Esophagus squamous epithelium (tissue), 5 donors: ENCODE measurements at places on chromosomes 3 and 15.

- no peak for DNase-seq
Observed at GRCh38 chr15:70702584-70702983, 60.8 kb downstream of the UACA start.

GRCh38 chr15:49023354-49023753 lies 22.9 kb downstream of the SECISBP2L start:
- no peak for DNase-seq

GRCh38 chr3:106619-107018 lies 89.9 kb upstream of the CHL1 start:
- no peak for DNase-seq

DNA sequence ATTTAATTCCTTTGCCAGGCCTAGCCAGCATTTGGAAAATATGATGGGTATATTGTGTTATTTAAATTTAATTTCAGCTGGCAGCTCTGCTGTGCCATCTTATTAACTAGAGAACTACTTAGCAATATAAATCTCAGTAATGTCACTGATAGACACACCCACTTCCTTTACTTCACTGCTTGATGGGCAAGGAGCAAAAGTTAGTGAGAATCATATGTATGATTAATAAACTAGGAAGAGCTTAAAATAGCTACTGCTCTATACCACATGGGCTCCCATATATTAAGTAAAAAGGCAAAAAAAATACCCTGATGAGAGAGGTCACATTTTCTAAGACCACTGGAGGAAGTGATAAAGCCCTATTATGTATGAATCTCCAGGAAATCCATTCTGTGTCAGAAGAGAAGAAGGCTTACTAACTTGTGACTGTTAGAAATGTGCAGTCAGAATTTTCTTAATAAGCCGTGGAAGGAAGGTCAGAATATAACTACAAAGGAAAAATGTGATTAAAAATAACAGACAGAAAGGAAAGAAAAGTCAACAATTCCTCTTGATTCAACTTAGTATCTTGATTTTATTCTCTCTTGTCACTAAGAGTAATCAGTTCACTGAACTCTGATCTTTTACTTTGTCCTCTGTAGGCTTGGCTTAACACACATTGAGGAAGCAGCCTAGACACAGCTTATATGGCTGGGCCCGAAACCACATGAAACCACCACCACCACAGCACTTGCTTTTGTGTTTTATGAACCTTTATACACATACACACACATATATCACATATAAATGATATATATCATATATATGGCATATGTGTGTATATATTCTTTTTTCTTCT lies 1233.9 kb upstream of the ALCAM start:
- no peak for DNase-seq

DNA sequence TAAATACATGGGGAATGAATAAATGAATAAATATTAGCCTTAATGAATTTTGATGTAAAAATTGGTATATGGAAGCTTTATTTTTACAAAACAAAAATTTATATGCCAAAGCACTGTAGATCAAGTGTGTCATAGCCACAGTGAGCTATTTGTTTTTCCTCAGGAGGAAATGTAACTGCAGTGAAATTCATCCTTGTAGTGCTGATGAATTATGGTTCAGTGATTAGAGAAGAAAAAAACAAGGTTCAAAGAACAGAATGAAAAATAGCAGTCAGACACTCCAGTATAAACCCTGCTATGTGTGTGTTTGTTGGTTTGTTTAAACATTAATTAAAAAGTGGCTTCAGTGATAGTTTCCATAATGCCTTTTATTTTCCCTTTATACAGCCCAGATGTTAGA lies 228.0 kb upstream of the GPR149 start:
- DNase-seq = no peak

GRCh38 chr3:63064209-63064755 lies 189.1 kb upstream of the CADPS start:
- no peak for DNase-seq

- no peak for DNase-seq
Observed at GRCh38 chr3:79846148-79846933, 78.5 kb upstream of the ROBO1 start.
